AML-193 (cell line): ENCODE measurements at places on chromosomes 7 and 10.
A peak's percentile ranks its signal among the peaks of the same experiment; 100 is the strongest.

GRCh38 chr10:68792115-68792514, 35.2 kb upstream of the STOX1 start:
- no peak for DNase-seq

- peak; percentile 62 for DNase-seq
These were observed 1.3 kb downstream of the ABCB1 start for GRCh38 chr7:87599336-87599735.

- no peak for DNase-seq
These were observed 103.4 kb upstream of the DLX6 start for GRCh38 chr7:96901822-96902445.

DNA sequence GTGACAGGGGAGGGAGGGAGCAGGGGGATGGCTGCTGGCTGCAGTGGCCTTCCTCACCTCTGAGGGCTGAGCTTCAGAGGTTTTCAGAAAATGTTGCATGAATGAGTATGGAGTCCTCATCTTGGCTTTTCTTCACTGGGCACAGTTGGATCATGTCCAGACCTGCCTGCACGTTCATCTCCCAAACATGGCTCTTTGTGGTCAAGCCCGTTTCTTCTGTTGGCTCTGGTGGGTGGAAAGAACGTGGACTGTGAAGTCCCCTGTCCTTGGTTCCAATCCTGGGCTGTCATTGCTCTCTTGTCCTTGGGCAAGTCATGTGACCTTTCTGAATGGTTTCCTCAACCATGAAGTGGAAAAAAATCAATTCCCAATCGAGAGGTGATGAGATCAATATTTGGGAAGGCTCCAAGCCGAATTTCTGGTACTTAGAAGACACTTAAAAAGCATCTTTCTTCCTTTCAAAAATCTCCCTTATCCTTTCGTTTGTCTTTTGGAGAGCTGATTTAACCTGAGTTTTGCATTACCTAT, 34.5 kb downstream of the TSPAN14 start:
- no peak for DNase-seq

DNA sequence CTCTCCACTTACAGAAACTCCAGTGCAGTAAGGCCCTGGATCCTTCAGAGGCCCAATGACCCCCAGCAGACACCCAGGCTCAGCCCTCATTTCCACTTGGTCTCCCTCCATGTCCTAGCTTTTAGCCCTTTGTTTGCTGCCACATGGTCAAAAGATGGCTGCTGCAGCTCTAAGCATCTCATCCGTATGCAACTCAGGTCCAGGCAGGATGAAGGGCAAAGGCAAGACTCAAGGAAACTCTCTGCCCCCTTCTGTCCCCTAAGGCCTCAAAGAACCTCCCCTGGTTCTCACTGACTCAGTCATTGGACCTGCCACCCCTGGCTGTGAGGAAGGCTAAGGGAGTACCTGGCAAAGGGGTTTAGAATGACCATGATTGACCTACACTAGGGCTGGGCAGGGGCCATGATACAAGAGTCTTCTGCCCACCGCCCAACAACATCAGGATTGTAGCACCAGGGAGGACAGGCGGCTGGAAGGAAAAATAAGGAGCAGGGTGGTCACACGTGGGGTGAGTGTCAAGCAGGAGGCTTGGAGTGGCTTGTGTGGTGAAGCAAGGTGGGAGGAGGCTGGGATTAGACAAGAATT, 303.8 kb upstream of the ZMIZ1 start:
- DNase-seq = no peak

DNA sequence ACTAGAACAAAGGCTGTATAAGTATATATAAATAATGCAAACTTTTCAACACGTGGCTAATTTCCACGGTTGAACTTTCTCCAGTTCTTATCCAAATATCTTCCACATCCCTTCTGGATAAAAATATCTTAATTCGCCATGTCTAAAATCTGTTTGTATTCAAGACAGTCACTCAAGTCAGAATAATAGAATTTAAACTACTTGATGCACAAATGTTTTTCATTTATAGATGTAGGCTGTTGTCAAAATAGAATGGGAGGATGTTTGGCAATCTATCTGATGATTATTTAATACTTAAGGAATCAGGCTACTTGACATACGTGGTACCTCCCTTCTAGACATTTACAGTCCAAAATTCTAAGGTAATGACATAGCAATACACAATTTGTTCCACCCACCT, 204.3 kb downstream of the TWIST1 start:
- DNase-seq = no peak

GRCh38 chr7:140883378-140883777, 41.4 kb downstream of the BRAF start:
- no peak for DNase-seq

- no peak for DNase-seq
These were observed 557 bp downstream of the BAG3 start for GRCh38 chr10:119651514-119652360.

DNA sequence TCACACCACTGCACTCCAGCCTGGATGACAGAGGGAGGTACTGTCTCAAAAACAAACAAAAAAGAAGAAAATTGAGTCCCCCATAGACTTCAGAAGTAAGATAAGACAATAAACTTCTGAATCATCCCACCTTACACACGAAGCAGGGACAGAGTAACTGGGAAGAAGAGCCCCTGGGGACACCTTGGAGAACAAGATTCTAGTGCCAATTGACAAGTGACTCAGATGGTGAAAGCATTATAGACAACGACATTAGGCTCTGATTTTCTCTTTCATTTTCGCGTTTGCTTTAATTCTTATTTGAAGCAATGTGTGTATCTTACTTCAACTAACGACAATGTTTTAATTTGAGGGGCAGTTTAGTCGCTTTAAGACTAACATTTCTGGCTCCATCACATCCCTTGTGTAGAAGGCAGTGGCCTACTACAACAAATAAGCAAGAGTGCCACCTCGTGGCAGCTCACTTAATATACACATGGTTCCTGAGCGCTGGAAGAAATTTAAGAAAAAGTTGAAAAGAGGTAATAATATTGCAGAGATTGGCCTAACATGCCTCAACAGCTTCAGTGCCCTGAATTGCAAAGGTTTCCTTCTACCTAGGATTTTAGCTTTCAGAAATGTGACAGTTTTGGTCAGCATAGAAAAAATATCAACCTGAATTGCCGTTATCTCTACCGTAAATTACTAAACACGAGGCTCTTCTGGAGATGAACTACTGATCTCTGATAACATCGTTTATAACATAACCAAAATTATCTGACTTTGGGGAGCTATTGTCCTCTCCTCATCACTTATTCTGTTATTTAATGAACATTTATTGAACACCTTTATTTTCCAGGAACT, 36.7 kb downstream of the ASNS start:
- peak; percentile 53 for DNase-seq
